ENCODE measurements at places on chromosomes 11 and 22. TPM values are rescaled to one million over a fixed set of nuclear protein-coding genes. Genes with fewer than 3 reads are reported as not detected.

Gene OR51E2
- 0.88 TPM for polyA plus RNA-seq

Gene BAD
- 51.8 TPM for polyA plus RNA-seq

DNA sequence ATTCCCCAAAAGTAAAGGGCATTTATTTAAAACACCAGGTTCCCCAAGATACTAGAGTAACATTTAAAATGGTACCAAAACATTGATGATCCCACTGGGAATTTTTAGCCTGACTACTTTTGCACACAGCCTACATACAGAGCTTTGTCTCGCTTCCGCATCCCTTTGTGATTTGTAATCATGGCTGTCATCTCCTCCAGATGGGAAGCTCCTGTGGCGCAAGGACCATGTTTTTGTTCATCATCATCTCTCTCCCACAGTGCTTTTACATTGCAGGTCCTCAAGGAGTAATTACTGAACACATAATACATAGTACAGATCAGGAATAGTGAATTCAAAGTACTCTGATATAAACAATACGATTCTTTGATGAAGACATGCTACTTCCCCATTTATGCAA, 231.2 kb upstream of the MTNR1B start:
- no peak for DNase-seq

DNA sequence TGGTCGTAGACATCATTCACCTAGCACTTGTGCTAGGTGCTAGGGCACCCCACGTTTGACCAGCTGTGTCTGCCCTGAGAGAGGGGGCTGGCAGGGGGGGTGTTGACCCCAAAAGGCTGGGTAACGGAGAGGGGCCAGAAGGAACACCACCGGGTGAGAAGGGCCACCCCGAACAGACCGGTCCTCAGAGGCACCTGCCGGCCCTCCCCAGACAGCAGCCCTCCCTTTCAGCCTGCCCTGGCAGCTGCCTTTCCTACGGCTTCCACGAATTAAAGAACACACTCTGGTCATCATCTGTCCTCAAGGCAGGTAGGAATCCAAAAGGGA, 977 bp upstream of the KCNJ5 start:
- no peak for DNase-seq

DNA sequence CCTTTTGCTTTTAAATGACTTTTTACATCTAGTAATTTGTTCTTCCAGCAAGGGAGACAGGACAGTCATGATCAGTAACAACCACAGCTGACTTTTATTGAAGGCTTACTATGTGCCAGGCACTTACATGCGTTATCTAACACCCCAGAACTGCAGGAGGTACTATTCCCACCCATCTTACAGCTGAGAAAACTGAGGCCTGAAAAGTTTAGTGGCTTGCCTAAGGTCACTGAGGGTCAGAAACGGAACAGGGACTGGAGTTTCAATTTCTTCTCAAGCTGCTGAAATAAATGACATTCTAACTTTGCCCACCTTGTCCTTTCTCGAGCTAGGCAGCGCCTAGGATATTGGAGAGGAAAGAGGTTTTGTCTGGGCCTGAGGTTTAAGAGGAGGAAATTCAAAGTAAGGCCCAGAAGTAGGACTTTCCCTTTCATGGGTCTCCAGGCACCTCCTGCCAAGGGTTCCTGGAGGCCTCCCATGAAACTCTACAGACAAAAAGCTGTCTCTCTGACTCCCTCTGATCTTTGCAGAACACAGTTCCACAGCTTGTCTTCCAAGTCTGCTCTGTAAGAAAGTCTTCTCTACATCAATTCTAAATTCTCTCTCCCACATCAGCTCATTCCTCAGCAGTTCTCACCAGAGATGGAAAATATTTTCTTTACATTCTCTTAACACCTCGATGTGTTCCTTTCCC, 102.2 kb downstream of the NAT10 start:
- DNase-seq: no peak

DNA sequence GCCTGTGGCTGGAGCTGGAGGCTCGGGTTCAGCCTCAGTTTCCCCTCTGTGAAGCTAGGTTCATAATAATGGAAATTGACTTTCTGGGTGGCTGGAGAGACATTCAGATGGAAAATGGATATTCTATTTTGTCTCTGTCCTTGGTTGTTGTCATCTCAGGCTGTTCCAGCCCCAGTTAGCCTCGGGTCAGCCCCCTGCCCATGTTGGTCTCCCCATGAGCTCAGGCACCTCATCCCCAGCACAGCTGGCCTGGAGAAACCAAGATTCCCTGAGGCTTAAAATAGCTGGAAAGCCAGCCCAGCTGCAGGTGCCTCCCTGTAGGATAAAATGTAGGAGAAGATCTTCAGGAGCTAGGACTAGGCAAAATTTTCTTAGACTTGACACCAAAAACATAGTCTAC, 129.5 kb downstream of the MED15 start:
- DNase-seq: no peak

DNA sequence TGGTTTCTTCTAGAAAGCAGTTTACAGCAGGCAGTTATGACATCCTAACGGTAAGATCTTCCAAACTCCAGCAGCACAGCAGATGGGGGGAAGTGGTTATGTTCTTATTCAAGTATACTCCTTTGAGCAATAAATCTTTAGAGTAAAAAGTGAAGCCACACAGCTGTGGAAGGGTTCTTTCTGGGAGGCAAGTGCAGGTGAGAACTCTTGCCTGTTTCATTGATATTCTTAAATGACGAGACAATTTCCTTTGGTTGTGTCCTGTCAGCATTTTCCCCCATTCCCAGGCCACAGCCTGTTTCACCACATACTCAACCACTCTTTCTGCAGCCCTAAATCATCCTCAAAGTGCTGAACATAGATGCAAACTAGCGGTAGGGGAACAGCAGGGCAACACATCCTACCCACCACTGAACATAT, 207.3 kb upstream of the MTNR1B start:
- DNase-seq: no peak

- no peak for DNase-seq
Measured at GRCh38 chr11:2316169-2316962, 14.6 kb downstream of the TSPAN32 start.
